CD4-positive, alpha-beta T cell treated with Interferon gamma for 1 hour (primary cell): ENCODE measurements at places on chromosomes 2 and 18.

DNA sequence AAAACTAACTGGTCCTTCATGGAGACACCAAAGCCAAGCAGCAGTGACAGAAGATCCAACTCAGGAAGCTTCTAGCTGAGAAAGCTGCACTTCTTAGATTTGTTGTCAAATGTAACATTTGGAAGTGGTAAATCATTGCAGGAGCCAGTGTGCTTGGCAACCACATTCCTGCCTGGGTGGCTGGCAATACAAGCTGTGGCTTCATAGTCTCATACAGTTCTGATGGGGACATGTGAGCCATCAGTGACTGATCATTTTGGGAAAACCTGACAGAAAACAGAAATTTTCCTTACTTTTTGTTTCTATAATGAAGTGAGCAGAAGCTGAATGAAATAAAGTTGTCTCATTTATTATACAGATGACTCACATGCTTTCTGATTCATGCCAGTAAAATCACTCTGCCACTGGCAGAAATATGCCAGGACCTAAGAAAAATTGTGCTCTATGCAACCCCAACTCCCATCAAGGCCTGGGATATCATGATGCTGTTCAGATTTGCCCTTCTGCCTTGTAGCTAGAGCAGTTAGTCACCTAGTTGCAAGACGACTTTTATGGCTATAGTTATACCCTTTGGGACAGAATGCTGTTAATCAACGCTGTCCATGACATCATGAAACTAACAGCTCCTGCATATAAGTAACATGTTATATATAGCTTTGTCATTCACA, 508.1 kb downstream of the ADCYAP1 start:
- DNase-seq: no peak

GRCh38 chr2:163319006-163319405, 416.8 kb downstream of the FIGN start:
- DNase-seq: no peak

DNA sequence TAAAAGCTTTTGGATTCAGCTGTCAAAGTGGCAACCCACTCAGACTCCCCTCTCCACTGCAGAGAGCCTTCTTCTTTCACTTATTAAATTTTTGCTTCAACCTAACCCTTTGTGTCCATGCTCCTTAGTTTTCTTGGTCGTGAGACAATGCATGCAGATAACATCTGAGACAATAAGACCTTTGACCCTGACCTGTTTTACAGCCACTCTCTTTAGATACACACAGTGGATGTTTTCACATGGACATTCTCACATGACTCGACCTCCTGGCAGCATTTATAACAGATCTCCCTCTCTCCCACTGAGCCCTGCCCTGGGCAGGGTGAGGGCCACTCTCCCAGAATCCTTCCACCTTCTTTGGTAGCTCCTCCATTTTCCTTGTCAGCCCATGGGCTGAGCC, 30.4 kb upstream of the IL36G start:
- DNase-seq: no peak

DNA sequence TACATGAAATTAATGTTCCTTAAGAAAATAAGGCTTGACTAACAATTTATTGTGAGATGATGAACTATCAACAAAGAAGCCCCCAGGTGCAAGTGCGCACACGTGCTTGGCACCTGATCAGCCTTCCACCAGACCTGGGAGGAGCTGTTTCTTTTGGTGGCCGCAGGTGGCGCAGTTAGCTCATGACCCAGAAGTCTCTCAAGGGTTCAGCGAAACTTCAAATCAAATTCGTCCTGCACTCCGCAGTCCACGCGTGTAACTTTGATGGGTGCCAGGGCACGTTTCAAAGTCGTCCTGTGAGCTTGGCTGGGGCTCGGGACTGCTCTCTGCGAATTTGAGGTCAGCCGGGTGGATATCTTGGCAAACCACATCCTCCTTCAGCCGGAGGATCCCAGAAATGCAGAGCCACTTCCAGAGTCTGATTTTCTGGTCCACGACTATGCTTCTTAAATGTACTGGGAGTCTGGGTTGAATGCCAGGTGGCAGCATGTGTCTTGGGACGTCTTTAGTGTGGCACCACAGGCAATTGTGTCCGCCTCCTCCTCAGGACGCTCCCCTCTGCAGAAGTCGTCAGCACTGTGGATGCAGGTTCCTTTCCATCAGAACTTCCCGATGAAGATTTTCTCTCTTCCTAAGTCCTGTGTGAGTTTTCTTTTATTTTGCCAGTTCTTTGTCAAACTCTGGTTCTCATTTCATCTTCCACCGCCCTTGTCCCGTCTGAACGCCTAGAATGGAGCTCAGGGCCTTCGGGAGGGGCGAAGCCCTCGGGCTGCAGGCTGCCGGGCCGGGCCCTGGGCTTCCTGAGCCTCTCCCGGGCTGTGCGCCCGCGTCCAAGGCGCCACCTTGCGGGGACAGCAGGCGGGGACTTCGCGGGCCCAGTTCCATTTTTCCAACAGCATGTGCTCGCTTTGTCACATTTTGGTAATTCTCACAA, 61.3 kb upstream of the RAPGEF4 start:
- no peak for DNase-seq

GRCh38 chr2:242030226-242030575, 160.7 kb downstream of the RTP5 start:
- no peak for DNase-seq

GRCh38 chr2:116917196-116917595, 897.3 kb upstream of the DDX18 start:
- no peak for DNase-seq

DNA sequence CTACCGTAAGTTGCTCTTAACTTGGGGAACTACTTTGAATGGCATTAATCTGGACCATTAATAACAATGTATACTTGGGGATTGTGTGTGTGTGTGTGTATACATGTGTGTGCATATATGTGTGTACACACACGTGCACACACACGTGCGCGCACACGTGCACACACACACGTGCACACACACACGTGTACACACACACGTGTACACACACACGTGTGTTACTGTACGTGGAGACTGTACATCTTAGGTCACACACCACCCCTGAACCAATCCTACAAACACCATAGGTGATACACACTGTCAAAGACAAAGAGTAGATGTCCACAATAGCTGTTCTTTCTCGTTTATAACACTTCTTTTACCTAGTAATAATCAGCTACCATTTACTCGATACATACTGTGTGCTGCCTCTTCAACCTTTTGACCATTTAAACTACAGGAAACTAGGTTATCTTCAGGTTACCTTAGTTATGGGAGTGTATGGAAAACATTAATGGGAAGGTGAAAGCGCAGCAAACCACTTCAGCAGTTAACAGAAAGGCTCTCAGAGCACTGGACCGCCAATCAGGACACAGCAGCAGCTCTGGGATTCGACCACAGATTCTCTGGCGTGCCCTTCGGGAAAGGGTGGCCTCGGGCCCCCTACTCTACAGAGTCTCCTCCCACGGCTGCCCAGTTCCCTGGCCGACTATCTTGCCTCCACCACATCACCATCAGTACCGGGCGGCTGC, 894 bp upstream of the GCC2 start:
- DNase-seq: no peak

GRCh38 chr2:36672199-36672598, 24.3 kb upstream of the VIT start:
- no peak for DNase-seq

- no peak for DNase-seq
These were observed 434.9 kb downstream of the MBD2 start for GRCh38 chr18:53789376-53790247.

GRCh38 chr18:711657-712400, 601 bp downstream of the ENOSF1 start:
- DNase-seq: peak; percentile 80

DNA sequence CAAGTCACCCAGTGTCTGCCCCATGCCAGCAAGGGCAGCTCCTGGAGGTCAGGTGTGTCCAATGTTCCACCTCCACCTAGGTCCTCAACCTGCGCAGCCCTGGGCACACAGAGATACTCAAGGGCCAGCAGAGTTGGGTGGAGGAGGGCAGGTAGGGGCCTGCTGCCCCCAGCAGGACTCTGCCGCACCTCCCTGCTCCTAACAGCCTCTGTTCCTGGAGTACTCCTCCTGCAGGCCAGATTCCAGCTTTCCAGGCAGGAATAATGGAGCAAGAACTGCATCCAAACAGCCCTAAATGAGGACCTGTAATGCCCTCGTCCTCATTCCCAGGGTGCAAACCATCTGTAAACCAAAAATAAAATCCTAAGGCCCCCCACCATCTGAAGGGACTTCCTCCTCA, 44.4 kb upstream of the ACAA2 start:
- DNase-seq: no peak

DNA sequence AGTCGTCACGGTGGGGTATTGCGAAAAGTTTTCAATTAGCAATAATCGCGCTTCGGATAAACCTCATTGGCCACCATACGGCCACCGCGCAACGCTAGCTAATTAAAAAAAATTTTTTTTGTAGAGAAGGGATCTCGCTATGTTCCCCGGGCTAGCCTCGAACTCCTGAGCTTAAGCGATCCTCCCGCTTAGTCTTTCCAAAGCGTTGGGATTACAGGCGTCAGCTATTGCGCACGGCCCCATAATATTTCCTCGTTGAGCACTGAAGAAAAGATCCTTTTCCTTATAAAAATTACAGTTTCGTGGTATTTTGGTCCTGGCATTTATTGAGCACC, 759 bp upstream of the ACTR1B start:
- no peak for DNase-seq

- no peak for DNase-seq
These were observed 16.1 kb upstream of the XDH start for GRCh38 chr2:31430439-31431165.

DNA sequence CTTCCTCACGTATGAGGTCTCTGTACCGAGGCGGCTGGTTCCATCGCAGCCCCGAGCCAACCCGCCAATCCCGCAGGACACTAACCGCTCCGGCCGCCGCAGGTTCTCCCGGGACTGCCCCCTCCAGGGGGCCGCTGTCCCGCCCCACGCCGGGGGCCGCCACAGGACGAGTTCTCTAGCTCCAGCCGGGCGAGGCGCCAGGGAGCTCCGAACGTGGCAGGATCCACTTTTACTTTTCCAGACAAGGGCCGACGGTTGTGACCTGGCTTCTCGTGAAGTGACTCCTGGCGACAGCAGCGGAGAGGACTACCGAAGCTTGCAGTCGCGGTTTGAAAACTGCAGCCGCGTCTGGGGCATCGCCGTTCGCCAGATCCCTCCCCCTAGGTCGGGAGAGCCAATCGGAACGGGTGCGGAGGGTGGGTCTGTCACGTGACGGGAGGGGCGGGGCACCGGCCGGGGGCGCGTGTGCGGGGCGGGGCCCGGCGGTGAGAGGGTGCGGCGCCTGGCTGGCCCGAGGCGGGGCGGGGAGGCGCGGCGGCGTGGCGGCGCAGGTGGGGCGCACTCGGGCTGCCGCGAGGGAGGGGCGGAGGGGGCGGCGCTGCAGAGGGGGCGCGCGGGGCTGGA, at the start of gene STK17B:
STK17B (minus strand) TSS at position 331 of the 624 bp plus-strand sequence. CDS start 8,195 bp downstream, outside the sequence.
- DNase-seq: peak; percentile 96

- no peak for DNase-seq
These were observed 422.3 kb downstream of the ZEB2 start for GRCh38 chr2:144097440-144098225.

- DNase-seq: no peak
These were observed 295.9 kb downstream of the ERBB4 start for GRCh38 chr2:212242724-212243123.

- no peak for DNase-seq
These were observed 182.8 kb upstream of the RAB12 start for GRCh38 chr18:8426401-8426800.

DNA sequence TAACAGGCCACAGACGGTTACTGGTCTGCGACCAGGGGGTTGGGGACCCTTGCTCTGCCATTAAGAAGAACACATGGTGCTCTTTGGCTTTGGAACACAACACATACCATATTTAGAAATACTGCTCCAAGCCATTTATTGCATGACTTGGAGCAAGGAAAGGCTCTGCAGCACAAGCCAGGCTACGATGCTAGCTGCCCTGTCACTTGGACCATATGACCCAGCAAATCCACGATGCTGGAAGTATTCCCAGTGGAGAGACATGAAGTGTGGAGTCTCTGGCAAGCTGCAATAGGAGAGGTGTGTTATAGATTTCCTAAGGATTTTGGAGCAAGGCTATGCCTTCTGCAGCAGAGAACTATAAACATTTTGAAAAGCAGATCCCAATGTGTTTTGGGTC, 171.2 kb downstream of the HAUS1 start:
- no peak for DNase-seq

- DNase-seq: no peak
These were observed 7.5 kb upstream of the RNF144A start for GRCh38 chr2:6909431-6910385.

DNA sequence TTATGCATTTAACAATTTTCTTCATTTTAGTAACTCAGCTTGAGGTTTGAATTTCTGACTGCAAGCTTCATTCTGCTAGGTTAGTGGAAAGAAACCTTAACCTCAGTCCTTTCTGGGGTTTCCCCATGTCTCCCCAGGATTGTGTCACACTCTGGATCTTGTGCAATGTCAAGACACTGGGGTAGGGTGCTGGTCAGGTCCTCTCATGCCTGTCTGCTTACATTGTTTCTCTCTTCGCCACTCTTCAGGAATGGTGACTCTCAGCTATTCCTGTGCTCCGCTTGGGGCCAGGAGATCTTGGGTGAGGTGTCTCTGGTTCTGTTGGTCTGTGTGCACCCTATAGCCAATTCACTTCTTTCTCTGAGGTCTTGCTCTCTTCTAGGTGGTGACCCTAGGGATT, 23.9 kb downstream of the CTLA4 start:
- peak; percentile 47 for DNase-seq
